Dorsolateral prefrontal cortex (tissue), 122 donors: ENCODE measurements at places on chromosomes 1 and 21. TPM values are rescaled to one million over a fixed set of nuclear protein-coding genes. Genes with fewer than 3 reads are reported as not detected.

DNA sequence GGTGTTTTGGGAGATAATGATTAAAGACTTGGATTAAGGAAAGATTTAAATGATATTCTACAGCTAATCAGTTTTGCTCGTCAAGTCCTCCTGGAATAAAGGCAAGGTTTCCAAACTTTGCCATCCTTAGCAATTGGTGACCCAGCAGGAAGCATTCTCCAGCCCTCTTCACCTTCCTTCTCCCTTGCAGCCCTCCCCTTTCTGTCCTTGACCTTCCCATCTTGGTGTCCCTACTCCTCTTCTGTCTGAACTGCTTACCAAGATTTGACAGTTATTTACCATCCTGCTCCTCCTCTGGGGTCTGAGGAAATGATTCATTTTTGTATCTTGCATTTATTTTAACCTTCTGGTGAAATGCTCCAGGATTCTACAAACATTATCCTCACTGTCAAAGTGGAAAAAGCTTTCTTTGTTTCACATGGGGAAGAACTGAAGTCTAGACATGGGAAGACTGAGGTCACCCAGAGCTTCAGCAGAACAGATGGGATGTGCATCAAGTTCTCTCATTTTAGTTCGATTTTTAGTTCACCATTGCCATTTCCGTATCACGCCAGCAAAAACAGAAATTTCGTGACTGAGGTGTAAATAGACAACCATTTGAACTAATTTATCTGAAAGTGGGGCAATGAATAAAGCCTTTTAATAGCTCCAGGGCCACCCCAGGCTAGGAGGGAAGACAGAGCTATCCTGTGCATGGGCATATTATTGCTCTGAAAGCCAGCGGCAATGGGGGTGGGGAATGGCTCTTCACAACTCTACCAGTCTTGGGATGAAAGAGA, 504.4 kb upstream of the PLXNA2 start:
- no peak for DNase-seq

DNA sequence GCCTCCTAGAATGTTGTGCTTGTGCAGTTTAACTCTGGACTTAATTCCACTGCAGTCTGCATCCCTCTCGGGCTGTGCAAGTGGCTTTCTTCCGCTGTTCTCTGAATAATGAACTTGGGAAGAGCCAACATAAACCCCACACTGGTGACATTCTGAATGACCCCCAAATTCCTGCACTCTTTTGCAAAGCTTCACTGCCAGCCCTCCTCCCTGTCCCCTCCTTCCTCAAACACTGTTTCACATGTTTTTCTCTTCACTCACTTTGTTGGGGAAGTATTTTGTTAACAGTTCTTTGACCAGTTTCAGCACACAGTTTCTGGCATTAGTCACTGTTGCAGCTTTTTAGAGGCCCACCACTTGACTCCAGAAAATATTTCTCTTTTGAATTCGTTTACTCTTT, 39.7 kb downstream of the GNG12 start:
- DNase-seq = no peak

DNA sequence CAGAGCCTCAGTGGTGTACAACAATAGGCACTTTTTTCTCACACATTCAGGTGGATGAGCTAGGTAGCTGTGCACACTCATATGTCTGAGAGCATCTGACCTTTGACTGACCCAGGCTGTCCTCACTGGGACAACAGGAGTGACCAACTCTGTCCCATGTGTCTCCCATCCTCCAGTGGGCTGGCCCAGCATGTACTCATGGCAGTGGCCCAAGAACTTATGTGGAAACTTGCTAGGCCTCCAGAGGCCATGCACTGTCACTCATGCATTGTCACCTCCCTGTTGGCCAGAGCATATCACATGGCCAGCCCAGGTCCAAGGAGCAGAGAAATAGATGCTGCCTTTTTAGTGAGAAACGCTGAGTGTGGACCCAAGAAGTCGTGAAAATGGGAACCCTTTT, 158.8 kb downstream of the IGSF21 start:
- DNase-seq = no peak

DNA sequence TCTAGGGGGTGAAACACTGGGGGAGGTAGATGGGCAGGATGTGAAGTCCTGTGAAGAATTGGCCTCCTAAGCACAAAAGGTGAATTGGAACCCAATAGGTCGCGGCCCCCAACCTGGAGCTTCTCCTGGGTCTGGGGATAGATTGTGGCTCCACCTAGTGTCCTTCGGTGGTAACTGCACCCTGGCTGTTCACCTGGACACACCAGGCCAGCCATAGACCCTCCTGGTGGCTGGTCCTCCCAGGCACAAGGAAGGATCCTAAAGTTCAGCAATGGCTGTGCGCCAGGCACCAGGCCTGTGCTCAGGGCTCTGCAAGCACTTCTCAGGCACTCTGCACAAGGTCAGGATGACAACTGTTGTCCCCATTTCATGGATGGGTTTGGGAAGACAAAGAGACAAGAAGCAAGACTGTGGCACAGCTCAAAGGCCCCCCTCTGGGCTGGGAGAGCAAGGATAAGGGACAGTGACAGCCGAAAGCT, 13.5 kb downstream of the ESPN start:
- peak; percentile 43 for DNase-seq

Gene CSDE1
- total RNA-seq = 443 TPM

- no peak for DNase-seq
Observed at GRCh38 chr1:170075186-170075585, 691 bp upstream of the KIFAP3 start.

Gene HFM1
- 4.1 TPM for total RNA-seq

GRCh38 chr1:90387805-90388204, 329.3 kb downstream of the BARHL2 start:
- DNase-seq = no peak

DNA sequence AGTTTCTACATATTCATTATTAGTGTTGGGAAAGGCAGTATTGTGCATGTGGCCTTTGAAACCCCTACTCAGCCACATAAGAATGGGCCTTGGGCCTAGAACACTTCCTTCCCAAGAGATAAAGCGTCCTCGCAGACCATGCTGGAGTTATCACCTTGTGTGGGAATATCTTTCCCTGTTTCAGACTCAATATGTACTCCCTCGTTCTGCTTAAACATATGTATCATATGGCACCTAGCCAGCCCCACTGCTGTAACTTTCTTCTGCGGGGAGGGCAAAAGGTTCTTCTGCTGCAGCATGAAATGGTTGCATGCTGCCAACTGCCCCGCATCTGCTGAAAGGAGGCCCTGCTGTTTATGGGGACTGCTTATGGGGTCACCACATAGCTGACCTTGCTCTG, 92.0 kb downstream of the CRB1 start:
- no peak for DNase-seq

- DNase-seq = peak; percentile 85
Observed at GRCh38 chr1:28882009-28882628, 32.2 kb upstream of the EPB41 start.

DNA sequence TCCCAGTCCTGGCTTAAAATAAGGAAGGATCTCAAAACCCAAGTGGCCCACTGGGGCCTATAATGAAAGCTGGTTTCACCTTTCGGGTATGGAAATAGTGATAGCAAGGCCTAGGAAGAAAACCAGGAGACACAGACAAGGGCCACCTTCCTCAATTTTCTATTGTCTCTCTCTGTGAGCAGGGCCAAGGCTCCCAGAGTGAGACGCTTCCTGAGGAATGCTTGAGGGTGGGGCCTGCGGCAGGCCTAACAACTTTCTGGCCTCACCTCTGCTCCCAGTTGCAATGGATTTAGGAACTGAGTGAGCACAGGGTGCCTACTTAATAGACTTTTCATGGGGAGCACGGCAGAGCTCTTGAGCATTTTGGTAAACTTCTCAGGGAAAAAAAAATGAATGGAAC, 300.9 kb downstream of the ASTN1 start:
- no peak for DNase-seq

DNA sequence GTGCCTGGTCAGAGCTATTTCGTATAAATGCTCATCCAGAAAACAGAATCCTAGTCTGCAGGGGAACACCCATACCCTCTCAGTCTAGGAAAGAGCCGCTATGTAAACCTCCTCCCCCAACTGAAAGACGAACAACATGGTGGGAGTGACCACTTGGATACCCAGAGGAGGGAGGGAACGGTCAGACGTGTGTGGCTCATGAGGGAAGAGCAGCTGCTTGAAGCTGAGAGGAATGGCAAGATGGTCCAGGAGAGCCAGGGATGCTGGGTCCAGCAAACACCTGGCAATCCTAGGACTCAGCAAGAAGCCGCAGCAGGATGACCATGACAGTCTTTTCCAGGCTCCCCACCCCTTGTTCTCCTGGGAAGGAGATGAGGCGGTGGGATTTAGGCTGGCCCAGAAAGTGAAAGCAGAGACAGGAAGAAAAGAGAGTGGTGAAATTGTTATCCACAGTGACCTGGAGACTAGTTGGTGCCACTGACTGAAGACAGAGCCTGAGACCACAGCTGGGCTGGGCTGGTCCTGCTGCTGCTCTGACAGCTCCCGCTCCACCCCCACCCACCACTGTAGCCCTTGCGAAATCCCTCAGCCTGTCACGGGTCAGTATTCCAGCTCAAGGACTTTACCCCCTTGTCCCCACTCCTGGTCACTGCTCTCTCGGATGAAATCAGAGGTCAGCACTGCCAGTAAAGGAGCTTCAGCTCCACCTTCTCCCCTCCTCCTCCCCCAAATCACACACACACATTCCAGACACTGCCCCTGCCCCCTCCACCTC, 3.6 kb downstream of the CERS2 start:
- DNase-seq = peak; percentile 54

DNA sequence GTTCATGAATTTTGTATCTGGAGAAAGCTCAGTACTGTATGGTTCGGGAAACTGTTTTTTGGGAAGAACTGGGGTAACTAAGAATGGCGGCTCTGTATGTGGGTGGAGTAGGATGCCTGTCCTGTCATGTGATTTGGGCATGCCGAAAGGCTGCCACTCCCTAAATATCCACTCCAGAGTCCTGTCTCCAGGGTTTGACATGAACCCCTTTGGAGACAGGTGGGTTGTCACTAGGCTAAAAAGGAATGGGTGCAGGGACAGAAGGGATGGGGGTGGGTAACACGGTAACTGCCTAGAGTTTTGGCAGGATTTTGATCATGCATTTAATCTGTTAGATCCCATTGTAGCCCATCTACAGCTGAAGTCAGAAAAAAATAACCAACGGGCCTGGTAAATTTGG, 150.1 kb downstream of the KCNJ6 start:
- DNase-seq = no peak

DNA sequence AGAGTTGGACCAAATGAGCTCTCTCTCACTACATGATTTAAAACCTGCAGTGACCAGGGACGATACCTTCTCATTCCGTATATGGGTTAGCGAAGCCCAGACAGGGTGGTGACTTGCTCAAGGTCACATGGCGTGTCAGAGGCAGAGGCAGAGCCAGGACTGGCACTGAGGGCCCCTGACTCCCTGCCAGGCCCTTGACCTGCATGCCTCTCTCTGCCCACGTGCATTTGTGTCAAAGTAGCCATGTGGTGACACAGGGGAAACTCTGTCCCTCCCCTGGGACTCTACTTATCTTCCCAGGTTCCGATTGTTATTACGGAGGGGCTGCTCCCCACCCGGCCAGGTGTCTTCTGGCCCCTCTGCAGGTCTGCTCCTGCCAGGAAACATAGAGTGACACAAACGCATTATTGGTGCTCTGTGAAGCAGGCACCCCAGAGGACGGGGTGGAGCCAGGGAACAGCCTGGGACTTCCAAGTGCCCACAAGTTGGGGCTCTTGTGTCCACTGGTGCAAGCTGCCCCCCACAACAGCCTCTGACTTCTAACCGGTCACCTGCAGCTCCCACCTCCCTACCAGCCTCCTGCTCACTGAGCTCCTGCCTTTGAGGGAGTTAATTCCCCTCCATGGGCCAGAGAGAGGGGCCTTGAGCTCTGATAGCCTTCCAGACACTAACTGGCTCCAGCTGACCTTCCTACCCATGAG, 7.3 kb upstream of the TINAGL1 start:
- DNase-seq = no peak

GRCh38 chr1:29682919-29683295, 446.6 kb downstream of the PTPRU start:
- peak; percentile 41 for DNase-seq

Gene PIGR
- 0.07 TPM for total RNA-seq

- DNase-seq = peak; percentile 10
Observed at GRCh38 chr1:18723701-18724411, 93.2 kb downstream of the PAX7 start.

- DNase-seq = no peak
Observed at GRCh38 chr1:206005778-206006180, 2.6 kb upstream of the RAB7B start.

GRCh38 chr1:84972377-84972987, 24.4 kb downstream of the MCOLN2 start:
- no peak for DNase-seq

- no peak for DNase-seq
Observed at GRCh38 chr1:234999513-234999940, 129.1 kb downstream of the TOMM20 start.

DNA sequence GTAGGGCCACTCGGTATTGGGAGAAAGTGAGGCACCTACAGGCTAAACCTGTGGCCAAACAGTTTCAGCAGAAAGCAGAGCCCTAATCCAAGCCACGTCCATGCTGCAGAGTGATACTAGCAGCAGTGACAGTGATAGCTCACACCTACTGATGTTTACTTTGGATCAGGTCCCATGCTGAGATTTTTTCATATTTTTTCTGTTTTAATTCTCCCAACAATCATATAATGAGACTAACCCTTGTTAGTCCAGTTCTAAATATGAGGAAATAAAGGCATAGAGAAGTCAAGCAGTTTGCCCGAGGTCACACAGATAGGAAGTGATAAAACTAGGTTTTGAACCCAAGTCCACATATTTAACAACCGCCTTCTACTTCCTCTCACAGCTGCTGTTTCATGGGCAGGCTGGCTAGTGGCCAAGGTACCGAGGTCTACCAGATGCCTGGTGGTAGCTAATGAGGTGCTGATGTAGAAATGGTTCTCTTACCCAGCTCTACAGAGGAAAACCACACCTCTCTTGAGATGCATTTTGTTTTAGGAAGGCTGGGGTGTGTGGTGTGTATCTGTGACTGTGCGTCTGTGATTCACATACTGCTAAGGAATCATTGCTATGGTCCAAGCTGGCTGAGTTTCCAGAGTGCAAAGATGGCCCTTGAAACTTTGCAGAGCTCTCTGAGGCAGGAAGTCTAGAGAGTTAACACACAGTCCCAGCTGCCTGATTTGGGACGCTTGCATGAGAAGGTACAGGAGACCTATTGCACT, 80.3 kb upstream of the ARTN start:
- DNase-seq = peak; percentile 38

Gene PROK1
- total RNA-seq = not detected
